ENCODE measurements at places on chromosomes 5 and 9. TPM values are rescaled to one million over a fixed set of nuclear protein-coding genes. Genes with fewer than 3 reads are reported as not detected.

ATP6V1G1 gene
- total RNA-seq, result 105 TPM

CTNNAL1 gene
- 43.8 TPM for total RNA-seq

BTNL3 gene
- total RNA-seq, result not detected

SAPCD2 gene
- 0.16 TPM for total RNA-seq

SLC23A1 gene
- total RNA-seq, result not detected

TOMM5 gene
- total RNA-seq, result 101 TPM

LRRC19 gene
- 0.22 TPM for total RNA-seq

HAUS6 gene
- total RNA-seq, result 4.6 TPM

CSNK1G3 gene
- 20.4 TPM for total RNA-seq

MTAP gene
- 11.0 TPM for total RNA-seq

ZNF608 gene
- total RNA-seq, result 7.3 TPM

STPG3 gene
- not detected for total RNA-seq

ASTN2 gene
- total RNA-seq, result 3.5 TPM

CKS2 gene
- total RNA-seq, result 6.9 TPM

SLC1A1 gene
- total RNA-seq, result 2.2 TPM

SPATA9 gene
- total RNA-seq, result 0.76 TPM

PTPN3 gene
- total RNA-seq, result 30.9 TPM

PLPP1 gene
- total RNA-seq, result 92.8 TPM

HTR4 gene
- 0.41 TPM for total RNA-seq

SEMA4D gene
- total RNA-seq, result 40.8 TPM

LCN1 gene
- not detected for total RNA-seq

C7 gene
- 5.4 TPM for total RNA-seq

IL31RA gene
- 0.29 TPM for total RNA-seq

LAMC3 gene
- 1.2 TPM for total RNA-seq

ZNF189 gene
- 42.8 TPM for total RNA-seq

MUSK gene
- total RNA-seq, result 36.6 TPM

RIC1 gene
- 39.4 TPM for total RNA-seq

PCDHAC2 gene
- total RNA-seq, result 0.03 TPM

UTP15 gene
- total RNA-seq, result 19.5 TPM

CDH9 gene
- total RNA-seq, result not detected

HACD4 gene
- 0.46 TPM for total RNA-seq

SCGB3A2 gene
- total RNA-seq, result not detected

PCDHGB6 gene
- total RNA-seq, result 3.2 TPM

NRARP gene
- 5.4 TPM for total RNA-seq

CER1 gene
- not detected for total RNA-seq

FSTL4 gene
- 0.27 TPM for total RNA-seq
